ENCODE measurements at places on chromosomes 2 and 18.

DNA sequence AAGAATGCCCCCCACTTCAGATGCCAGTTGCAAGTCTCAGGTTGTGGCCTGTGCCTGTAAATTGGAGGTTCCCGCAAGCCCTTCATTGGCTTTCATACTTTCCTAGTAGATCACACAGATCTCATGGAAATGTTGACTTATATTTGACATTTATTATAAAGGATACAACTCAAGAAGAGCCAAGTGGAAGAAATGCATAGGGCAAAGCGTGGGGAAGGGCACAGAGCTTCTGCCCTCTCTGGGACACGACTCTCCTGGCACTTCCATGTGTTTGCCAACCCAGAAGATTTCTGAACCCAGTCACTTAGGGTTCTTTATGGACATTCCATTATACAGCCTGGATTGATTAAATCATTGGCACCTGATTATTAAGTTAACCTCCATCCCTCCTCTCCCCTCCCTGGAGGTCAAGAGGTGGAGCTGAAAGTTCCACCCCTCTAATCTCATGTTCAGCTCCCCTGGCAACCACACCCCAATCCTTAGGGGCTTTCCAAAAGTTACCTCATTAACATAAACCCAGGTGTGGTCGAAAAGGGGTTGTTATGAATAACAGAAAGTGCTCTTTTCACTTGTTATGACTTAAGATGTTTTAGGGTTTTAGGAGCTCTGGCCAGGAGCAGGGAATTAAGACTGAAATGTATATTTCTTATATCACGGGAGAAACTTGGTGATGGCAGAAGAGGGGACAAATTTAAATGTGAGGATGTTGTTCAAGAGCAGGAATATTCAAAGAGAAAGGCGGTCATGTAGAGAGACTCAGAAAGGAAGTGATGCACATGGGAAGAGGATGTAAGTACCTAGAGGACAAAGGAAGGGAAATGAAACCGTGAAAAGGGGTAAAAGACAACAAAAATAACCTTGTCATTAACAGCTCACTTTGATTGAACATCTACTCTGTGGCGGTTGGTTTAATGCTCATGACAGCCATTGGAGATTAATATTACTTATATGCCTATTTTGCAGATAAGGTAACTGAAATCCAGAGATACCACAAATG is 31.8 kb downstream of the SP100 start:
- DNase-seq = no peak

DNA sequence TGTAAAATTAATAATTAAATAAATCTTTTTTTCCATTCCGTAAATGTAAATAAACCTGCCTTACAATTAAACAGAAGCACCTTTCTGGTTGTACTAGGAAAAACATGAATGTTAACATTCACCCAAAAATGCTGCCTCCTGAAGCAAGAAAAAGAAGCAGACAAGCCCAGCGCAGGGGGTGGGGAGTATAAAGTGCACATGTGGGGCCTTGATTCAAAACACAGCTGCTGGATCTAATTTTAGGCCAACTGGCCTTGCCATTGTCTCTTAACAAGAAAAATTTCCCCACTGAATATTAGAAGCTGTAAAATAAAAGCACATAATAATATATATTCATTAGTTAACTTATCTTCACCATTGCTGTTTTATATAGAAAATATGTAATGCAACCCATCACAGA is 28.3 kb downstream of the TCF4 start:
- no peak for DNase-seq

GRCh38 chr2:118049140-118049815 is 35.4 kb upstream of the CCDC93 start:
- DNase-seq = no peak

- DNase-seq = no peak
These were observed 57.3 kb upstream of the FAM117B start for GRCh38 chr2:202577250-202578183.

GRCh38 chr2:196234672-196235071 is 63.3 kb upstream of the STK17B start:
- no peak for DNase-seq
